Upper lobe of right lung (tissue), 1 donor: ENCODE measurements at places on chromosomes 11 and 22. TPM values are rescaled to one million over a fixed set of nuclear protein-coding genes. Genes with fewer than 3 reads are reported as not detected.
A peak's percentile ranks its signal among the peaks of the same experiment; 100 is the strongest.

DNA sequence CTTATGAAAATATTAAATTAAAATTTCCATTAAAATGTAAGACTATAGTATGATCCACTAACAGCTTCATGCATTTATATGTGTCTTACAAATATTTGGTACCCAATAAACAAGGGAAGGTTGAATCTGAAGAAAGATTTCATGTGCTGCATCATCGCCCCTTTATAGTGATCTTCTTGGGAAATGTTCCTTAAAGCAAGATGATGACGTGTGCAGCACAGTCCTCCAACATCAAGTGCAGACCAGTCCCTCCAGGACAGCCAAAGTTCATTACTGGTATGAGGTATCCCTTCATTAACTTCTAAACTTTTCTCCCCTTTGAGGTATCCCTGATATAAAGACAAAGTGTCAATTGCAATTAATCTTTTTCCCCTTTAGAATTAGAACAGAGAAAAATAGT, 567.0 kb downstream of the METTL15 start:
- no peak overlapping the region for H3K4me3 ChIP-seq
- no peaks in the 10 kb centered on the region for H3K27me3 ChIP-seq
- no peaks in the 10 kb centered on the region for H3K36me3 ChIP-seq
- no peak overlapping the region for H3K27ac ChIP-seq
- no peak for DNase-seq

GRCh38 chr11:75298191-75298975, 53.1 kb downstream of the ARRB1 start:
- no peaks in the 10 kb centered on the region for H3K27me3 ChIP-seq
- peaks cover 18% of the 10 kb centered on the region for H3K4me1 ChIP-seq
- DNase-seq = no peak
- H3K4me3 ChIP-seq = no peak overlapping the region
- peaks cover 10% of the 10 kb centered on the region for H3K36me3 ChIP-seq

DNA sequence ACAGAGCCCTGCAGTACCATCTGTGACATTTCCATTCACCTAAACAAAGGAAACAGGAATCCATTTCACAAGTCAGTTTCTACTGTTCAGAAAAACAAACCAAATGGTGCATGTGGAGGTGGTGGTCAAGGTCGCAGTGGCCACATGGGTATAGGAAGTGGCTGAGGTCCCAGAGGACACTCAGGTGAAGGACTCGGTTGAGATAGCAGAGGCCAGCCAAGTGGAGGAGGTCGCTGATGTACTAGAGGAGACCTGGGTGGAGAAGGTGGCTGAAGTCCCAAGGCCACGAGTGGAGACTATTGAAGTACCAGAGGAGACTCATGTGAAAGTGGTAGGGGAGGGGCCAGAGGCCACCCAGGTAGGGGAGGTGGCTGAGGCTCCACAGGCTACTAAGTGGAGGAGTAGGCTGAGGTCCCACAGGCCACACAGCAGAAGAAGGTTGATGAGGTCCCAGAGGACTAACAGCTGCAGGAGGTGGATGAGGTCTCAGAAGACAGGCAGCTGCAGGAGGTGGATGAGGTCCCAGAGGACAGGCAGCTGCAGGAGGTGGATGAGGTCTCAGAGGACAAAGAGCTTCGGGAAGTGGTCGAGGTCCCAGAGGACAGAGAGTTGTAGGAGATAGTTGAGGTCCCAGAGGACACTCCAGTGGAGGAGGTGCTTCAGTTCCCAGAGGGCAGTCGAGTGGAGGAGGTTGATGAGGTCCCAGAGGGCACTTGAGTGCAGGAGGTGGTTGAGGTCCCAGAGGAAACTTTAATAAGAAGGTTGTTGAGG, 40.2 kb downstream of the ZNF195 start:
- no peak overlapping the region for H3K27ac ChIP-seq
- no peaks in the 10 kb centered on the region for H3K36me3 ChIP-seq
- no peak overlapping the region for H3K4me3 ChIP-seq
- no peak for DNase-seq

The PAK1 gene
- total RNA-seq = 28.2 TPM

- H3K27me3 ChIP-seq = no peaks in the 10 kb centered on the region
- DNase-seq = peak; percentile 53
- no peak overlapping the region for H3K27ac ChIP-seq
- H3K4me3 ChIP-seq = no peak overlapping the region
Observed at GRCh38 chr11:72688486-72688885, 14.3 kb upstream of the PDE2A start.

The HTR3B gene
- not detected for total RNA-seq

- H3K4me3 ChIP-seq = no peak overlapping the region
- H3K4me1 ChIP-seq = no peaks in the 10 kb centered on the region
- DNase-seq = no peak
- H3K27ac ChIP-seq = no peak overlapping the region
- no peaks in the 10 kb centered on the region for H3K36me3 ChIP-seq
Observed at GRCh38 chr22:21741790-21742189, 6.2 kb upstream of the YPEL1 start.

The KREMEN1 gene
- 23.3 TPM for total RNA-seq

DNA sequence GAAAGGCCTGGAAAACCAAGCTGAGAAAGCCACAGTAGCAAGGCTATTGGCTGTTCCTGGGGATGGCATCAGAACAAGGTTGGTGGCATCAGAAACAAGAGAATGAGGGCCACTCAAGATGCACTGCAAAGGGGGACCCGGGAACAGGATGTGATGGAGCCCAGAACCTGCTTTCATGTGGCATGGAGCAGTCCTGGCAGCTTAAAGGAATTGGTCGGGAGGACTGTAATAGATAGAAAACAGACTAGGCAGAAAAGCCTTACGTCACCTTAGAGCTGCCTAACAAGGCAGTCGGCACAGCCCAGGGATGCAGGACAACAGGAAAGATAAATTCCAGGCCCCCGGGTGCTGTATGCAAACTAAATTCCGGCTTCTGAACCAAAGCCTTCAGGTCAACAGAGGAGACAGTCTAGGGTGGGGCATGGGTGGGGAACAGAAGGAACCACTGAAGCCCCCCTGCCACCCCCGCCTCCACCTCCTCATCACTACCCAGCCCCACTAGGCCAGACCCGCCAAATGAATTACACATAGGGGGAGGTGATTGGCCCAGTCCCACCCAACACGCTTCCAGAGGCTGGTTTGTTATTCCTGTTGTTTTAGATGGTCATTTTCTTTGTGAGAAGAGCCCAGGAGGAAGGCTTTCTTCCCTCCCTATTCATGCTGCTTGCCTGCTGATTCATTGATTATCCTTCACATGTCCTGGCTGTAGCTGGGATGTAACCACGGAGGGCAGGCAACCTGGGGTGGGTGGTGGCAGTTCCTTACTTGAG, 25.7 kb upstream of the LRRC55 start:
- no peak overlapping the region for H3K4me3 ChIP-seq
- no peaks in the 10 kb centered on the region for H3K27me3 ChIP-seq
- H3K4me1 ChIP-seq = no peaks in the 10 kb centered on the region
- no peak overlapping the region for H3K27ac ChIP-seq
- no peaks in the 10 kb centered on the region for H3K36me3 ChIP-seq
- no peak for DNase-seq

GRCh38 chr22:24760708-24761306, 13.7 kb downstream of the PIWIL3 start:
- H3K4me1 ChIP-seq = no peaks in the 10 kb centered on the region
- no peaks in the 10 kb centered on the region for H3K36me3 ChIP-seq
- H3K27me3 ChIP-seq = peaks cover 6% of the 10 kb centered on the region
- no peak overlapping the region for H3K27ac ChIP-seq
- no peak for DNase-seq
- no peak overlapping the region for H3K4me3 ChIP-seq

The THOC5 gene
- 43.0 TPM for total RNA-seq

- H3K27me3 ChIP-seq = peaks cover 44% of the 10 kb centered on the region
- DNase-seq = no peak
- H3K36me3 ChIP-seq = no peaks in the 10 kb centered on the region
- H3K4me1 ChIP-seq = no peaks in the 10 kb centered on the region
- H3K4me3 ChIP-seq = no peak overlapping the region
Observed at GRCh38 chr11:3221408-3222002, 2.9 kb upstream of the MRGPRG start.

The MYBPC3 gene
- total RNA-seq = 0.96 TPM

The OR5B21 gene
- total RNA-seq = not detected

DNA sequence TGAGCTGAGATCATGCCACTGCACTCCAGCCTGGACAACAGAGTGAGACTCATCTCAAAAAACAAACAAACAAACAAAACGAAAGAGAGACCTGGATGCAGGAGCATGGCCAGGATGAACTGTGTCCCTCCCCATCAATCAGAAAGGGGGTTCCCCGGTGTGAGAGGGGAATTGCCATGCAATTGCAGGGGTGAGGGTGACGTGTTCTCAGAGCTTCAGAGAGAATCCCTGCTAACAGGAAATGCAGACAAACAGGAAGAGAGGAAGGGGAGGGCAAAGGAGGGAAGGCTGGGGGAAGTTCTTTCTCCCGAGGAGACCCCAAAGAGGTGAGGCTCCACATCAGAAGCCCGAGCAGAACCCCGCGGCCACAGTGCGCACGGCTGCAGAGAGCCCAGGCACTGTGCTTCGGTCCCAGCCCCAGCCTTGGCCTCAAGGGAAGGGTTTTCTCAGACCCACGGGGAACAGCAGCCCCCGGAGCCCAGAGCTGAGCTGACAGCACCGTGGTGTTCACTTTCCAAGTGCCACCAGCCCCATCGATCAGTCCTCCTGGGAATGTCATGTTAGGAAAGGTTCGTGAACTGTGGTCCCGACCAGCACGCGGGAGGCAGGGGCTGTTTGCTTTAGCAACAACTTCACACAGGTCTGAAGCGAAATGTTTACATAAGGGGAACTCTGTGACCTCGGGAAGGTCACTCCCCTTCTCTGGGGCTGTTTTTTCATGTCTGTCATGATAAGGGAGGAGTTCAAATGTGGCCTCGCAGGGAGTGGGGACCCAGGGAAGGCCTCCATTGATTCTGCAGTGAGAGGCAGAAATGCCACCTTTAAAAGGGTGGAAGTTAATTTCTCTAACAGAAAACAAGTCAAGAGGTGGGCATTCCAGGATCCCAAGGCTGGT, 108.0 kb upstream of the ANO1 start:
- no peak overlapping the region for H3K4me3 ChIP-seq
- DNase-seq = no peak
- H3K27me3 ChIP-seq = no peaks in the 10 kb centered on the region
- H3K36me3 ChIP-seq = no peaks in the 10 kb centered on the region

DNA sequence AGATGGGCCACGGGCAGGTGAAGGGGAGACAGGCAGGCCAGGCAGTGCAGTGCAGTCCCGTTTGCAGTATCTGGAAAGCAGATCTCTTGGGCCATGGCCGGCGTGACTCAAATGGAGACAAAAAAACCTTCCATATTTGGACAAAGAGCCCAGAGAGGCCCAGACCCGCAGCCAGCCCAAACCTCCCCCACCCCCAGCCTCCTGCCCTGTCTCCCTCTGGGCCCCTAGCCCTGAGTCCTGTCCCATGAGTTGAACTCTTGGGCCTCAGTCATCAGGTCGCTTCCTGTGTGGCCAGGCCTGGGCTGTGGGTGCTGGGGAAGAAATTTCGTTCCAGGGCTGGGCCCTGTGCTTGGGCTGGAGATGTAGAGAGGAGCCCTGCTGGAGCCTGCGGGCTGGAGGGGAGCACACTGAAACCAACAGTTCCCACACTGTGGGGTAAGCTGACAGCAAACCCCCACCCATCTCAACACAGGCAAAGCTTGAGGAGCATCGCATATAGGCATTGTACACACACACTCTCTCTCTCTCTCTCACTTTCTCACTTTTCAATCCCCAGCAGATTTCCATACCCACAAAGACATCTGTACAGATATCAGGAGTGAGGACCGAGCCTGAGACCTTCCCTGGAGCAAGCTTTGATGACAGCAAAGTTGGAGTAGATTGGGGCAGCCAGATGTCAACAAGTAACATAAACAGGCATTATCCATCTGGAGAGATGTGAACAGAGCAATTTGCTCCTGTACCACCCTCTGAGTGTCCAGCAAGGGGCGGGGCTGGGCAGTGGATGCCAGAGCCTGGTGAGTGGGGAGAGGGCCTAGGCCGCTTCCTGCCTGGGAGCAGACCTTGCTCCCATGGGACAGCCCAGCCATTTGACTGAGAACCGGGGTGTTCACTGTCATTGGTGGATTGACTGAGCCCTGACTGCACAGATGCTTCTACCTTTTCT, 17.2 kb downstream of the ARHGEF17 start:
- no peak overlapping the region for H3K4me3 ChIP-seq
- DNase-seq = no peak
- no peaks in the 10 kb centered on the region for H3K36me3 ChIP-seq
- peak overlapping the region; percentile 63 for H3K27ac ChIP-seq
- H3K27me3 ChIP-seq = no peaks in the 10 kb centered on the region

The KIAA1671 gene
- total RNA-seq = 46.7 TPM

The APOA1 gene
- total RNA-seq = 5.4 TPM

DNA sequence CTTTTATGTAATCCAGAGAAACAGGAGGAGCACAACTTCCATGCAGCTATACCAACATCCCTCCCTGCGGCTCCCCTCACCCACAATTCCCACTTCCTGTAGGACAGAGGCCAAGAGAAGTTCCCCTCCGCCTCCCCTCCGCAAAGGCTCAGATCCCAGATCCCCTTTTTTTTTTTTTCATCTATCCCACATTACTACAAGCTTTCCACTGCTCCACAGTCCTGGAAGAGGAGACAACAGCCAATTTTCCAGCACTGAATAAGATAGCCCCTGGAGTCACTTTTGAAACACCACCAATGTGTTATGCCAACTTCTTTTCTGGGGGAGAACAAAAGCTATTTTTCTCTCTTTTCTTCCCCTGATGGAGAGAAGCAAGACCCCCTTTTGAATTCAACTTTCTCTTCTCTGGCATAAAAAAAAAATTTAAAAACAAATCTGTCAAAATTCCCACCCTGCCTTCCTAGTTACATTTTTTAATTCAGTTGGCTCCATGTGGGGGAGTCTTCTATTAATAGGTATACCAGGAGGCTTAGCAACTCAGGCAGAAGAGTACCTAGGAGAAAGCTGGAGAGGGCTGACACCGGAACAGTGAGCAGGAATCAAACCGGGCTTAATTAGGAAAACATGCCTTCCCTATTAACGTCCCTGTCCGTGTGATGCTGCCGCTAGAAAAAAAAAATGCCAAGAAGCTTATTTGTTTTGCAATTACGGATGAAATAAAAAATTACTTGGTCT, 543.4 kb downstream of the BUD13 start:
- H3K36me3 ChIP-seq = no peaks in the 10 kb centered on the region
- H3K27ac ChIP-seq = peak overlapping the region; percentile 32
- no peaks in the 10 kb centered on the region for H3K27me3 ChIP-seq
- H3K4me1 ChIP-seq = peaks cover 14% of the 10 kb centered on the region
- DNase-seq = no peak

The OR6X1 gene
- total RNA-seq = not detected

The FAT3 gene
- total RNA-seq = 6.9 TPM

The AIFM3 gene
- total RNA-seq = 5.7 TPM

GRCh38 chr11:74330075-74330858, 18.8 kb upstream of the P4HA3 start:
- H3K4me3 ChIP-seq = no peak overlapping the region
- no peak overlapping the region for H3K27ac ChIP-seq
- H3K27me3 ChIP-seq = no peaks in the 10 kb centered on the region
- peaks cover 15% of the 10 kb centered on the region for H3K4me1 ChIP-seq

GRCh38 chr22:21951931-21952465, 650 bp downstream of the PPM1F start:
- peaks cover 35% of the 10 kb centered on the region for H3K4me1 ChIP-seq
- H3K27ac ChIP-seq = peak overlapping the region; percentile 74
- peak overlapping the region; percentile 67 for H3K4me3 ChIP-seq
- H3K27me3 ChIP-seq = no peaks in the 10 kb centered on the region
- peak; percentile 78 for DNase-seq

GRCh38 chr11:126352934-126353801, 2.3 kb upstream of the ST3GAL4 start:
- H3K27me3 ChIP-seq = no peaks in the 10 kb centered on the region
- peak overlapping the region; percentile 17 for H3K27ac ChIP-seq
- no peaks in the 10 kb centered on the region for H3K36me3 ChIP-seq
- peaks cover 63% of the 10 kb centered on the region for H3K4me1 ChIP-seq
- H3K4me3 ChIP-seq = no peak overlapping the region
- no peak for DNase-seq

GRCh38 chr11:7604331-7604955, 68.9 kb downstream of the CYB5R2 start:
- no peaks in the 10 kb centered on the region for H3K36me3 ChIP-seq
- H3K4me3 ChIP-seq = no peak overlapping the region
- no peak for DNase-seq

The CASP5 gene
- 1.9 TPM for total RNA-seq
